ENCODE measurements at places on chromosomes 13 and 19. TPM values are rescaled to one million over a fixed set of nuclear protein-coding genes. Genes with fewer than 3 reads are reported as not detected.

DNA sequence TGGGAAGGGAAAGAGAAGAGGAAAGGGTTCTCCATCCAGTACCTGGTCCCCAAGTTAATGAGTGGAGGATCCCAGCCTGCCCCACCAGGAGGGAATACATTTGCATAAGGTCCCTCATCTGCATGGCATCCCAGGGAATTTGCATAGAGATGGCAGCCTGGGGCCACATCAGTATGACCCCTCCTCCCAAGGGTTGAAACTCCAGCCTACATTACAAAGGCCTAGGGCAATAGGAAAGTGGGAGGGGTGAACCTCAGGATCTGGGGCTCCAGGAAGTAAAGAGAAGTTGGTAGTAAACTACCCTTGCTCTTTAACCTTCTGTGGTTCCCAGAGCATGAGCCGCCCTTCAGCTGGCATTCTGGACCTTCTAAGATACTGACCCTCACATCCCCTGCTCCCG lies 6.8 kb upstream of the NECTIN2 start:
- no peaks in the 10 kb centered on the region for H3K36me3 ChIP-seq
- H3K27me3 ChIP-seq = no peaks in the 10 kb centered on the region
- no peak overlapping the region for H3K4me3 ChIP-seq
- H3K4me1 ChIP-seq = no peaks in the 10 kb centered on the region
- H3K27ac ChIP-seq = no peak overlapping the region

The PLPP2 gene
- total RNA-seq = 55.3 TPM

The CKM gene
- not detected for total RNA-seq

The MAMSTR gene
- total RNA-seq = 0.32 TPM

The NXNL1 gene
- total RNA-seq = not detected

GRCh38 chr13:89550938-89551337 lies 1796.5 kb upstream of the MIR17HG start:
- H3K4me3 ChIP-seq = no peak overlapping the region
- H3K27ac ChIP-seq = no peak overlapping the region
- no peaks in the 10 kb centered on the region for H3K4me1 ChIP-seq

The FBN3 gene
- not detected for total RNA-seq

The UBE2L5 gene
- total RNA-seq = not detected

DNA sequence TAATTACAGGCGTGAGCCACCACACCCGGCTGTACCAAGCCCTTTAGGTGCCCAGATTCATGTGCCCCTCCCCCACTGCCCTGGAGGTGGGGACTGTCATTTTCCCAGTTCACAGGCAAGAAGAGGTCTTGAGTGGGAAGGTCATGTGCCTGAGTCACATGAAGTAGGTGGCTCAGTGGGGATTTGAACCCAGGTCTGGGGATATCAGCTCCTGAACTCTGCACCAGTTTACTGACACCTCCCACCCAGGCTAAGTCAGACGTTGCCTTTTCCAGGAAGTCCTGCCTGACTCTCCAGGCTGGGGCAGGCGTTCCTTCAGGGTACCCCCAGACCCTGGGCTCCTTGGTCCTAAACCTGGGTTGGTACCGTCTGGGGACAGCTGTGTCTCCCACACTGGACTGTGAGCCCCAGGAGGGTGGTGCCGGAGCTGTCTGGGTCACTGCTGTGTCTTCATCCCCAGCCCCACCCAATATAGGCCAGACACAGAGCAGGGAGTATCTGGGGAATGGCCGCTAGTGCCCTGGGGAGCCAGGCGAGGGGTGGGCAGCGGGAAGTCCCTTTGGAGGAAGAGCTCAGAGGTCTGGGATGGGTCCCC lies 8.6 kb downstream of the VASP start:
- no peak overlapping the region for H3K4me3 ChIP-seq
- H3K27me3 ChIP-seq = no peaks in the 10 kb centered on the region
- H3K27ac ChIP-seq = peak overlapping the region; percentile 52
- H3K36me3 ChIP-seq = peaks cover 39% of the 10 kb centered on the region

The EPS8L1 gene
- not detected for total RNA-seq

DNA sequence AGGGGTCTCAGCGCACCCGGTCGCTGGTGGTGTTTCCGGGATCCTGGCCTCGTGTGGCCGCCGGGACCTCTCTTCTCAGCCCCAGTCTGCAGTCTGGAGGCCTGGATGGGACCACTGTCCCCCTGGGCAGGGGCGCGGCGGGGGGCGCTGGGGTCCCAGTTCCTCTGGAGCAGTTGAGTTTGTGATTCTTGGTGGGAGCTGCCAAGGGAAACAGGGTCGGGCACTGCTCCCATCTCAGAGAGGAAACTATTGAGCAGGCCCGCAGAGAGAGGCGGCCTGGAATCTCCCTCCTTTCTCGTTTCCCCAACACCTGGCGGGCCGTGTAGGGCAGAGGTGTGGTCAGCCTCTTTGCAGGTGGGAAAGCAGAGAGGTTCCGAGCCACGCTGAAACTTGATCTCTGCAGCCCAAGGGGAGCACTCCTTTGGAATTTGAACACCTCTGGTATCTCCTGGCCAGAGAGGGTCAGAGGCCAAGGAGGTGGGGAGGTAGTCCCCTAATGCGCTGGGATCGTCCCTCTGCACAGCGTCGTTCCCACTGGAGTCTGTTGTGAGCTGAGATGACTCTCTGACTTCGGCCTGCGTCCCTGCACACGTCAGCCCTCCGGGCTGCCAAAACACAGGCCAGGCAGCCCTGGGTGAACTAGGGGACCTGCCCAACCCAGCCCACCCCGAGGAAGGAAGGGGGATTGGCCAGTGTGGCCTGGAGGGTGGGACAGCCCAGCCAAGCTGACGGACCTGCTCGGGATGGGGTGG lies 741 bp downstream of the PLEKHF1 start:
- no peaks in the 10 kb centered on the region for H3K36me3 ChIP-seq
- DNase-seq = peak; percentile 88
- H3K27ac ChIP-seq = peak overlapping the region; percentile 99
- H3K27me3 ChIP-seq = no peaks in the 10 kb centered on the region
- H3K4me3 ChIP-seq = peak overlapping the region; percentile 75

DNA sequence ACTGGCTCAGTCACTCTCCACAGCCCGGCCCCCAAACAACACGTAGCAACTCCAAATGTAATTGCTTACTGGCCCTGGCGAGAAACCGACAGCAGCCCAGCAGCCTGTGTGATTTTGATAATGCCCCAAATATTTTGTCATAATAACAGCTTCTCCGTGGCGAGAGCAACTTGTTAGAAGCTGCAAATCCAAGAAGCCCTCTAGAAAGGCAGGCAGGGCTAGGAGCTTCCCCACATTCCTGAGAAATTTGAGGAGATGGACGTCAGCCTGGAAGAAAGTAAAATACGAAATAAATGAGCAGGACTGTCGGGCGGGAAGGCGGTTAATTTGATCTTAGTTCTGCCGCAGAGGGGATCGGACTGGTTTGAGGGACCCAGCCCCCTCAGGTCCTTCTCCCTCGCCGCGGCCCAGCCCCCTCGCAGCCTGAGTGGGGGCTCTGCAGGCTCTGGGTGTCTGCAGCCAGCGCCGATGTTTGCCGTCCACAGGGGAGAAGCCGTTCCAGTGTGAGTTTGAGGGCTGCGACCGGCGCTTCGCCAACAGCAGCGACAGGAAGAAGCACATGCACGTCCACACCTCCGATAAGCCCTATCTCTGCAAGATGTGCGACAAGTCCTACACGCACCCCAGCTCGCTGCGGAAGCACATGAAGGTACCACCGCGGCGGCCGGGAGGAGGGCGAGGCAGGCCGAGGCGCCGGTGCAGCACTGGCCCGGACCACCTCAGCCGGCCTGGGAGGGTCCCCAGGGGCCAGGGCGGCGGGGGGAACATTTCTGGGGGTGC lies 3.1 kb downstream of the ZIC2 start:
- peaks cover 7% of the 10 kb centered on the region for H3K4me1 ChIP-seq
- peaks cover 53% of the 10 kb centered on the region for H3K27me3 ChIP-seq
- H3K27ac ChIP-seq = no peak overlapping the region

The ZNF66 gene
- total RNA-seq = 0.32 TPM

The EMP3 gene
- 18.2 TPM for total RNA-seq

GRCh38 chr19:49340069-49340864 lies 5.1 kb downstream of the CD37 start:
- H3K36me3 ChIP-seq = peaks cover 27% of the 10 kb centered on the region
- peaks cover 14% of the 10 kb centered on the region for H3K4me1 ChIP-seq
- no peaks in the 10 kb centered on the region for H3K27me3 ChIP-seq
- DNase-seq = no peak
- H3K27ac ChIP-seq = peak overlapping the region; percentile 86

DNA sequence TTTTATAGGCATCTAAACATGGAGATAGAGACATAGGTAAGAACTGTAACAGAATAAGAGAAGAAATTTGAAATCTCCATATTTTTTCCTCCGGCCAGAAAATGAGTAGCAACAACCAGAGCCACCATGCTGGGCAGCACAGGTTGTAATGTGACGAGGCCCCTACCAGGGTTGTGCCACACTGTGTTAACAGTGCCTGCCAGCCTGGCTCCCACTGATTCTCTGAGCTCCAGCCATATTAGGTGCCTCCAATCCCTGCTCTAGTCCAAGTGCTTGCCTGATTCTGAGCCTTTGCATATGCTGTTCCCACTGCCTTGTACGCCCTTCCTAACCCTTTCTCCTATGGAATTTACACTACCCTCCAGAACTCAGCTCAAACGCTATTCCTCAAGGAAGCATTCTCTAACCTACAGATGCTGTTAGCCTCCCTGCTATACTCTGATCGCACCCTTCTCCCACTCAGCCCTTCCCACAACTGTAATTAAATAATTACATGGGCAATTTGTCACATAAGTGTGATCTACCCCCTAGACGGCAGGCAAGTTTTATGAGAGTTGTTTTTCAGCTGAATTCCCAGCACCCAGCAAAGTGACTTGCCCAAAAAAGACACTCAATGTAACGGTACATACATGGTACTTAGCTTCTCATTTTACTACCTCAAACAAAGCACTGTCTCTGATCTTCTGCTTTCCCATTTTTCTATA lies 37.6 kb upstream of the STARD13 start:
- no peak for DNase-seq
- peaks cover 26% of the 10 kb centered on the region for H3K4me1 ChIP-seq

The FPR3 gene
- total RNA-seq = 16.0 TPM

- no peaks in the 10 kb centered on the region for H3K36me3 ChIP-seq
- H3K4me3 ChIP-seq = no peak overlapping the region
- DNase-seq = no peak
- H3K27ac ChIP-seq = no peak overlapping the region
- no peaks in the 10 kb centered on the region for H3K27me3 ChIP-seq
Measured at GRCh38 chr13:110817143-110817542, 97.7 kb downstream of the ANKRD10 start.

The MBD3L2 gene
- total RNA-seq = not detected

DNA sequence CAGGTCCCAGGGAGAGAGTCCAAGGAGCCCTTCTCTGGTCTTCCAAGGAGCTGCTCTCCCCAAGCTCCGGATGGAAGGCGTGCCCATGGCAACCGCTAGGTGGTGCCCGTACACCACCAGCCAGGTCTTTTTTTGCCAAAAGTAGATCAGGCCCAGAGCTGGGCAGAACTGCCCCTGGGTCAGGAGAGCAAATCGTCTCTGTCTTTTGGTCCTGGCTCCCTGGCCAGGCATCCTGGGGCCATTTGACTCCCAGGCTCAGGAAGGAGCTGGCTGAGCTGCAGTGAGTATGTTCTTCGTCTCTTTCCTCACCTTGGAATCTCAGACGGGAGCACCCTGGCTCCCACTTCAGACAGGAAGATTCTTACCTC lies 24.6 kb upstream of the BCL3 start:
- H3K27me3 ChIP-seq = no peaks in the 10 kb centered on the region
- H3K36me3 ChIP-seq = no peaks in the 10 kb centered on the region
- DNase-seq = peak; percentile 89
- peaks cover 24% of the 10 kb centered on the region for H3K4me1 ChIP-seq

The TNFSF11 gene
- not detected for total RNA-seq

DNA sequence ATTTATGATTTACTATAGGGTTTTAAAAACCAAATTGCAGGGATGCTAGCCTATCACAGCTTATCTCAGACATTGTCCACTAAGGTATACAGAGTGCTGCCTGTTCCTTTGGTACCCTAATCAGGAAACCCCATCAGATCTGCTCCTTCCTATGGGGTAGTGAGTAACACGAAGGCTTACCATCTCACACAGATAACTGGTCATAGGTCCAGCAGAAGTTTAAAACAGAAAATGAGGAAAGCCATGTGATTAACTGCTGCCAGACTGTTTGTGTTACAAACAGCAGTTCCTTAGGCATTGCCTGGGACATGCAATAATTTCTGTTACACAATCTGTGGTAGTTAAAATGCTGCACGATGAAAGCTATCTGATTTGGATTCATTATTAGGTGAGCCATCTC lies 53.5 kb upstream of the ALOX5AP start:
- DNase-seq = no peak
- no peak overlapping the region for H3K4me3 ChIP-seq
- no peaks in the 10 kb centered on the region for H3K27me3 ChIP-seq
- H3K27ac ChIP-seq = no peak overlapping the region
- H3K4me1 ChIP-seq = no peaks in the 10 kb centered on the region
- H3K36me3 ChIP-seq = no peaks in the 10 kb centered on the region

The TMEM221 gene
- not detected for total RNA-seq

DNA sequence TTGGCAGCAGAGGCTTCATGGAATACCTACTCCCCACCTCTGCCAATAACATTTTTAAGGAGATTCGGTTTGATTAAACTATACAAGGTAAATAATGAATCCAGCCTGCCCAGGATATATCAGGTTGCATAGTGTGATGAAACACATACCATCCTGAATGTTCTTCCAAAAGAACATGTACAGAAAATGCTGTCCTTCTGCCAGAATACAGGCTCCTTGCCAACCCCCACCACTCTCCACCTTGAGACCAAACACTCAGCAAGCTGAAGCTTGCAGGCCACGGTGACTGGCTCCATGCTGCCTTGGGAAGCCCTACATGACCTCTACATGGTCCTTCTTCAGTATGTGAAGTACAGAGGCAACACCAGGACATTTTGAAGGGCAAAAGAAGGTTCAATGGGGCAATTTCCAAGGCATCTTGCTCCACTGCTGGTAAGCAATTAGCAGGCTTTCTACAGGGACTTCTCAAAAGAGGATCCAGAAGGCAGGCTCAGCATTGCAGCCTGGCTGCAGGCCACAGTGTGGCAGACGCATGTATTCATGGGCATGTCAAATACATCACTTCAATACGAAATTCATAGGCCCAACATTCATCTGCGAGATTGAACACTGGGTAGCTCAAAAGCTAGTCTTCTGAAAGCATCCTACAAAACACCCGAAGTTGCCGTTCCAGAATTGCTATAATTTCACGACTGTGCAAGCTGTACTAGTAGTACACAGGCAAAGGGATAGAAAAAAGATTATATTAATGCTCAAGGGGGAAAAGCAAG lies 62.4 kb upstream of the SERP2 start:
- H3K27me3 ChIP-seq = no peaks in the 10 kb centered on the region
- H3K4me3 ChIP-seq = no peak overlapping the region
- peaks cover 25% of the 10 kb centered on the region for H3K4me1 ChIP-seq
- no peak for DNase-seq
- H3K36me3 ChIP-seq = no peaks in the 10 kb centered on the region

Measured in ascending aorta (tissue), 2 donors.